ENCODE measurements at places on chromosomes 1 and 21. TPM values are rescaled to one million over a fixed set of nuclear protein-coding genes. Genes with fewer than 3 reads are reported as not detected.
A peak's percentile ranks its signal among the peaks of the same experiment; 100 is the strongest.

- no peak for DNase-seq
- H3K4me1 ChIP-seq, result peaks cover 18% of the 10 kb centered on the region
- H3K36me3 ChIP-seq, result no peaks in the 10 kb centered on the region
- H3K27me3 ChIP-seq, result no peaks in the 10 kb centered on the region
Measured at GRCh38 chr1:59499273-59499942, 202.5 kb downstream of the FGGY start.

- peaks cover 81% of the 10 kb centered on the region for H3K4me1 ChIP-seq
- peaks cover 30% of the 10 kb centered on the region for H3K36me3 ChIP-seq
- peak overlapping the region; percentile 44 for H3K27ac ChIP-seq
- DNase-seq, result no peak
- H3K4me3 ChIP-seq, result no peak overlapping the region
Measured at GRCh38 chr1:21927533-21928237, 9.4 kb downstream of the HSPG2 start.

The KRTAP20-3 gene
- total RNA-seq, result not detected

GRCh38 chr21:39269620-39270019 is 43.8 kb downstream of the BRWD1 start:
- H3K4me1 ChIP-seq, result no peaks in the 10 kb centered on the region
- H3K27ac ChIP-seq, result no peak overlapping the region

DNA sequence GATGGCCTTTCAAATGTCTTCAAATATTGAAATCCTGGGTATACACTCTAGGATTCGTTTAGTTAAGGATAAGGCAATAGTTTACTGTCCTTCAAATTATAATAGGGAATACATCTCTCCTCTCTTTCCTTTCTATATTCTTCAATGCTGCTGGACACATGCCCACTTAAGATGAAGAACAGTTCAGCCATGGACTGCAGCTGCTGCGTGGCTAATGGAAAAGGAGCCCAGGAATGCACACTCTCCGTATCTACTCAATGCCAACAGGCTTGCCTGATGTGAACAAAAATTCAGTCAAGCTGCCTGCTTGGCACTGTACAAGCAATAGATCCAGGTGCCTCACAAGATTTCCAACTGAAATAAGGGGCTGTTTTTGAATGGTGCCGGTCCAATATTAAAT is 321.2 kb upstream of the LYPLAL1 start:
- no peak overlapping the region for H3K27ac ChIP-seq
- no peak overlapping the region for H3K4me3 ChIP-seq
- peaks cover 22% of the 10 kb centered on the region for H3K4me1 ChIP-seq
- DNase-seq, result no peak

The KAZN gene
- total RNA-seq, result 4.2 TPM

The KRTAP13-2 gene
- not detected for total RNA-seq

Measured in SJSA1 (cell line).